ENCODE measurements at places on chromosomes 4 and X.
A peak's percentile ranks its signal among the peaks of the same experiment; 100 is the strongest.

- DNase-seq = no peak
Measured at GRCh38 chrX:6299724-6300123, 71.1 kb upstream of the NLGN4X start.

DNA sequence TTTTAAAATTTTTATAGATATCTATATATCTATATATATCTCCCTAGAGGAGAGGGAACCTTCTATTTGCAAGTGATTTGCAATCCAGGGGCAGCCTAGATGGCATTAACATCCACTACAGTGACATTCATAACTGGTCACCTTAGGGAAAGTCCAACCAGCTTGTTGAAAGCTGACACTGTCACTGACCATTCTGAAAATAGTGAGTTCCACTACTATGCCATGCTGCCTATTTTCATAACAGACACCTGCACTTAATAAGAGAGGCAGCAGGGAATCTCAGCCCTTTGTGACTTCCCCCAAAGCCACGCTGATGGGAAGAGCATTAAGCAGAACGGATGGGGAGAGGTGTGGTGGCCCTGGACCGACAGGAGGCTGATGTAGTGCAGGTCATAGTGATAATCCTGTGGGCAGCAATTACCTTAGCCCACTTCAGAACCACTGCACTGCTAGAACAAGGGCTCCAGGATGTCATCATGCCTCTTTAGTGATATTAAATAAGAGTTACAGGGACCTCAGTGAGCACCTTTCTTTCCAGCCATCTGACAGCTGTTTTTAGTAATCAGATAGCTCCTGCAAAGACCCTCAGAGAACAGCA is 51.3 kb downstream of the GPRIN3 start:
- DNase-seq = no peak

DNA sequence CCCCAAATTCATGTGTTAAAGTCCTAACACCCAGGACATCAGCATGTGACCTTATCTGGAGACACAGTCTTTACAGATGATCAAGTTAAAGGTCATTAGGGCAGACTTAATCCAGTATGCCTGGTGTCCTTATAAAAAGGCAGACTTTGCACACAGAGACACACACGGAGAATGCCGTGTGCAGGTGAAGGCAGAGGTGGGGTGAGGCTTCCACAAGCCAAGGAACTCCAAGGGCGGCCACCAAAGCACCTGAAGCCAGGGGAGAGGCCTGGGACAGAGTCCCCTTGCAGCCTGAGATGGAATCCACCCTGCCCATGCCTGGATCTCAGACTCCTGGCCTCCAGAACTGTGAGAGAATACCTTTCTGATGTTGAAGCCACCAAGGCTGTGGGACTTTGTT is 26.1 kb upstream of the SORCS2 start:
- no peak for DNase-seq

DNA sequence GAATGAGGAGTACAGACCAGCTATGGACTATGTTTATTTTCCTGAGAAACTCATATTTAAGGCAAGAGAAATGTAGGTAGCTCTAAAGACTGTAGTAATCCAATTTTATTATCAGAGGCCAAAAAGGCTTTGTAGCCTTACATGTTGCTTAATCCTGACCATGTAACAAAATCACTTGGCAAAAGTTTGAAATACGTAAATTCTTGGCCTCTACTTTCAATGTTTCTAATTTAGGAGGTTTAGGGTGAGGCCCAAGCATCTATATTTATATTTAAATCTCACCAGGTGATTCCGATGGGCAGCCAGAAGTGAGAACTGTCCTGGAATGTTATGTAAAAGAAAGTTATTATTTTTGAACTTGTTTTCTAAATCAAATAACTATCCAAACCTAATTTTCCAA is 289.7 kb downstream of the IL1RAPL1 start:
- no peak for DNase-seq

DNA sequence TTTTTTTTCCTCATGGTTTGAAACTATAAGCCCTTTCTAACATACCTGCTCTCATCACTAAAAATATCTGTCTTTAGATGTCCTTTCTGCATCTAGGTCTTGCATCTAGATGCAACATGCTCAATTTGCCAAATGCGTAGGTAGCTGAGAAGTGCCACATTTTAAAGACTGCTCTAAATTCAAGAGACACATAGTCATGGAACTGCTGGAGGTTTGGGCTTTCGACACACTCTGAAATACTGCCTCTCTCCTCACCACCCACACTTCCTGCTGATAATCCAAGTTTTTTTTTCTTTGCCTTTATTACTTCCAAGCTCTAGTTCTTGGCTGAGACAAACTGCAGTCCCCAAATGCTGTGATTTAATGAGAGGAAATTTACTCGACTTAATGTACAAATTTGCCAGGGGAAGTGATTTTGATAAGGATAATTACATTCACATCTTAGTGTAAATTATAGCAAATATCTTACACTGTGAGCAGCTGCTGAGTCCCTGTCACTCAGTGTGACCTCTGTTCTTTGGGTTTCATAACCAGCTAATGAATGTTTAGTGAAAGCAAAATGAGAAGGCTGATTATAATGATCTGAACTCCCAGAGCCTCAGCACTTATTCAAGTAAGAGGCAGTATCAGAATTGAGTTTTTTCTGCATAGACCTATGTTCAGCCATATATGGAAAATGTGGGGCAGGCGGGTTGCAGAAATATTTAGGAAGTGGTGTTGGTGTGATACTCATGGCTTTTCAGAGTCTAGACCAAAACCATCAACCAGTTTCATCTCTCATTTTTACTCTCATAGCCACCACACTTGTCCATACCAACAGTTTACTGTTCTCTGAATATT is 31.3 kb downstream of the DRD5 start:
- DNase-seq = no peak

DNA sequence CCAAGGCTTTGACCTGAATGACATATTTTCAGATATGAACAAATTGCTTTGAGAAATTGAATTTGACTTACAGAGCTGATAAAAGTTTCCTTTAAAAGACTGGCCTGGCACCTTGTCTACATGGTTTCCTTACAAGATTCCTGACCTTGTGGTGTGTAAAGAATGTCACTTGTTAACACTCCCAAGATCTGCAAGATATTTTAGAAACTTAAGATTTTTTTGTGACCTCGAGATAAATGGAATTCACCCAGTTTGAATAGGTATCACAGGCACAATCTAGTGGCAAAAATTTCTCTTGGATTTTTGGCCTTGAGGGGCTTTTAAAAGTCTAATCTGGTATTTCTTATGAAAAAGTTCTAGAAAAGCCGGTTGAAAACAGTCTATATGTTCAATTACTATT is 1568.9 kb upstream of the IGFBP7 start:
- DNase-seq = no peak

GRCh38 chr4:17232566-17233253 is 279.2 kb downstream of the QDPR start:
- peak; percentile 71 for DNase-seq

GRCh38 chr4:174265916-174266315 is 17.6 kb downstream of the FBXO8 start:
- no peak for DNase-seq

Measured in astrocyte of the spinal cord (primary cell).